Pancreas (tissue), 10 donors: ENCODE measurements at places on chromosomes 2 and 18. TPM values are rescaled to one million over a fixed set of nuclear protein-coding genes. Genes with fewer than 3 reads are reported as not detected.

MRPL53 gene
- total RNA-seq: 39.4 TPM

DNA sequence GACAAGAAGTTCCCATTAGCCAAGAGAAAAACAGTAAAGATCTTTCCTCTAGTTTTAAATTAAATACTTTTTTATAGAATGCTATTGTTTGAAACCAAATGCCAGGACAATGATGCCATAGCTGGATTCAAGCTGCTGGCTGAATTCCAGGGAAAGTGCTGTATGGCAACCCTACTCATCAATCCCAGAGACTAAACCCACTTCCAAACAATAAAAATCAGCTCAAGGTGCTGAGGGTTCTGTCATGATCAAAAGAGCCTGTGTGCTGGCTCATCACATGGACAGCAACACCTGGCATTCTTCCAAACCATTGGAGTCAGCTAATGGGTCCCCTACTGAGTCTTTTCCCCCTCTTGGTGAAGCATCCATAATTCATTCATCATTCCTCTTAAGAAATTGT lies 53.7 kb upstream of the PARD3B start:
- no peaks in the 10 kb centered on the region for H3K4me1 ChIP-seq
- H3K27ac ChIP-seq: no peak overlapping the region
- no peak for DNase-seq
- H3K27me3 ChIP-seq: no peaks in the 10 kb centered on the region
- H3K36me3 ChIP-seq: no peaks in the 10 kb centered on the region
- no peak overlapping the region for H3K4me3 ChIP-seq

DNA sequence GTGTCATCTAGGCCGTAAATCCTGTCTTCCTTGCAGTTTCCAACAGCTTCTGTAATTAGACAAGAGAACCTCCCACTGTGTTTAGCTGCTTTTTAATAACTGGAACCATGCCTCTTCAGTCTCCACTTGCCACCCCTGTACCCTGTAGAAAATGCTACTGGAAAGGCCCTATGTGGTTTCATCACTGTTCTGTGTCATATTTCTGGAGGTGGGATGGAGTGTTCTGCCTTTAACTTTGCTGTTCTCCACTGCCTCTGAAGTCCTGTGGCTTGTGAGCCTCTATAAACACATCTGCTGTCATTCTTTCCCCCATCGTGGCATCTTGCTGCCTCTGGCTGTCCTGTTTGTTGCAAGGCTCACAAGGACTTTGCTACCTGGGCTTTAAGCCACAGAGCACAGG lies 17.9 kb downstream of the MGAT5 start:
- H3K27ac ChIP-seq: no peak overlapping the region
- no peaks in the 10 kb centered on the region for H3K27me3 ChIP-seq
- H3K36me3 ChIP-seq: no peaks in the 10 kb centered on the region
- H3K4me1 ChIP-seq: no peaks in the 10 kb centered on the region
- no peak for DNase-seq
- no peak overlapping the region for H3K4me3 ChIP-seq

CRIM1 gene
- 28.0 TPM for total RNA-seq

- H3K27ac ChIP-seq: no peak overlapping the region
- no peaks in the 10 kb centered on the region for H3K4me1 ChIP-seq
- DNase-seq: no peak
- no peak overlapping the region for H3K4me3 ChIP-seq
These were observed 5.6 kb upstream of the RALBP1 start for GRCh38 chr18:9469685-9470084.

RTP5 gene
- not detected for total RNA-seq

DNA sequence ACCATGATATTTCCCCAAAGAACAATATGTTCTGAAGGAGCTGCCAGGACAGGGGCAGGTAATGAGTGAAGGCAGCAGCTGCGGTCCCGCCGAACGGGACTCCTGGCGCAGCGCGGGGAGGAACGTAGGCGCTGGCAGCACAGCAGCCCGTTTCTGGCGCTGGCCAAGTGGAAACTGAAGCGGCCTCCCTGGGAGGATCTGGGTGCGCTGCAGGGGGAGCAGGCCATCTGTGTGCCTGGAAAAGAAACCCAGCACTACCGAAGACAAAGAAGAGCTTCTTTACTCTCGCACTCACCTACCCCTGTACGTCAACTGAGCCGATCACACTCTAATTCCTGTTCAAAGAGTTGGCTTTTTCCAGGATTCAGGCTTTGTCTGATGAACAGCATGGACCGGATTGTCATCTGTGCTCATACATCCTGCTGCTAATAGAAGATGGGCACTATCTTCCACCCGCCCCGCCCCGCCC lies 11.8 kb downstream of the G6PC2 start:
- H3K27ac ChIP-seq: no peak overlapping the region
- DNase-seq: peak; percentile 39
- no peaks in the 10 kb centered on the region for H3K4me1 ChIP-seq
- H3K36me3 ChIP-seq: no peaks in the 10 kb centered on the region
- H3K4me3 ChIP-seq: no peak overlapping the region
